ENCODE measurements at places on chromosomes 7 and 10.
A peak's percentile ranks its signal among the peaks of the same experiment; 100 is the strongest.

DNA sequence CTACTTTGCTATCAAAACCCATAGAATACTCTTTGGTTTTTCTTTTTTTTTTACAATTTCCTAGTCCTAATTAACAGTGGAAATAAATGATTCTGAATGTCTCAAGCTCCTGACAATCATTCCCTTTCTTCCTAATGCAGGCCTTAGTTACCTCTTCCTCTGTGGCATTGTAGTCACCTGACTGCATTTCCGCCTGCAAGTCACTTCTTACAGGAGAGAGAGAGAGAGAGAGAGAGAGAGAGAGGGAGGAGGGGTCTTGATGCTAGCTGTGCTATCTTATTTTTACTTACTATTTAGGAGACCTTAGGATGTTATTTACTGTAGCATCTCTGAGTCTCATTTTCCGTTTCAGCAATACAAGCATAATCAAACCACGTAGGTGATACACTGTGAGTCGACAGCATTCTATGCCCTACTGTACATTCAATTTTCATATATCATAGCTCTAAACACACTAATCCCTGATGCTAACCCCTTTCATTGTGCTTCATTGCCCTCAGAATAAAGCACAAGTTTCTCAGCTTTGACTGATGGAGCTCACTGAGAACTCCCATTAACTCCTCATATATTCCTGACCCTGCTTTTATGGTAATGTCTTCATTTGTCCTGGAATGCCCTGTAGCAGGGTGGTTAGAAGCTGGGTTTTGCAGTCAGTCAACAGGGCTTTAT lies 1237.3 kb downstream of the XPNPEP1 start:
- DNase-seq, result no peak

GRCh38 chr10:119207713-119208552 lies 562 bp downstream of the GRK5 start:
- DNase-seq, result no peak

DNA sequence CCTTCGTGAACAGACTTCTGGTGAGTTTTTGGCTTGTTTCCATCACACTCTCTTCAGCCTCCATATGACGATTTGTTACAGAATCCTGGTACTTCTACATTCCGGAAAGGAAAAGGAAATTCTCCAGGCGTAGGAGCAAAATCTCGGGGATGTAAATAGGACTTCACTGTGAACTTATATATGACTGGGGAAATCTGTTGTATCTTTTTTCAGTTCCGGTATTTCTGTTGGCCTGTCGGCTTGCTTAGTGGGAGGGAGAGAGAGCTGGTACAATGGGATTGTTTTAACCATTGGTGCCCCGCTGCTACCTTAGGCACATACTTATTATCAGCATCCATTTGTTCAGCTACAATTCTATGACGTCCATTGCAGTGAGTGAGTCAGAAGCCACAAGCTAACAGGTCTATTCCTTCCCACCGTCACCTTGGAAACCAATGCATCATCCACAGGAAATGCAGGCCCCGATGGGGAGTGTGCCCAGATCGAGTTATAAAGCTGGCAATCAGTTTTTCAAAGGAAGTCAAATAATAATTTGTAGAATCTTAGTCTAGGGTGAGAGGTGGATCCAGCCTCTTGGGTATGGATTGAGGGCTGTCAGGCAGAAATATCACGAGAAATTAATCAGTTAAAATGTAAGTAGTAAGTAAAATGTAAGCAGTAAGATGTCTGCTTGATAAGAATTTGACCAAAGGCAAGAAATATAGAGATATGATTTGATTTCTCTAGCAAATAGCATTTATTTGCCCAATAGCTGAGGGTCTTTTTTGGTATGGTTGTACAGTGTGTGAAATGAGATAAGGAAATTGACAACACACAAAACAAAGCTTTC lies 92.0 kb upstream of the MKLN1 start:
- peak; percentile 63 for DNase-seq

DNA sequence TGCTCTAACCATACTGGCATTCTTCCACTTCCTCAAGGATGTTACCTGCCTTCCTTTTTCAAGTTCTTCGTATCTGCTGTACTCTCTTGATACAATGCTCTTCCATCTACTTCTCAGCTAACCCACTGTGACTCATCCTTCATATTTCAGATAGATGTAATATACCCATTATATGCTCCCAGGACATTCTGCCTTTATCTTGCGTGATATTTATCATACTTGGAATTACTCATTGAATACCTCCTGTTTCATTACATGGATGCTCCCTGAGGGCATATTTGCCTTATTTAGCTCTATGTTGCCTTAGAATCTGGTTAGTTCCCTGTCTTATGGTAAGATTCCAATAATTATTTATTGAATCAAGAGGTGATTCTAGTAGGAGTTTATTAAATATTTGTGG lies 706.4 kb downstream of the SORCS3 start:
- DNase-seq, result no peak

- DNase-seq, result no peak
These were observed 312.6 kb downstream of the PTPRN2 start for GRCh38 chr7:158274996-158275395.

- DNase-seq, result no peak
These were observed 398.0 kb downstream of the NXPH1 start for GRCh38 chr7:8831376-8831775.

DNA sequence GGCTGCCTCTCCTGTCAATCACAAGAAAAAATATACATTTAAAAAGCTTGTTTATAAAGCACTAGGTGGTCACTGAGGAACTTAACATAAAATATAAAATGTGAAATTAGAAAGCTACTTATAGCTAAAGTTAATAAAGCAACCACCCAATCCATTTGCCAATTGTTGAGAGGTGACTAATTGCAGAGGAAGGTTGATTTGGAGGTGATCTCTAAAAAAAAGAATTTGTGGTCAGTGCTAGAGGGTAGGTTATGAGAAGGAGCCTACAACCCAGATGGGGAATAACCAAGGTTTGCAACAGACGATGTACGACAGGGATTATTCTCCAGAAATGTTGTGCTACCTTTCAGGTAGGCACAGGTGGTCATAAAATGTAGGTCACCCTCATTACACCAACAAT lies 444.2 kb upstream of the C7orf33 start:
- no peak for DNase-seq

DNA sequence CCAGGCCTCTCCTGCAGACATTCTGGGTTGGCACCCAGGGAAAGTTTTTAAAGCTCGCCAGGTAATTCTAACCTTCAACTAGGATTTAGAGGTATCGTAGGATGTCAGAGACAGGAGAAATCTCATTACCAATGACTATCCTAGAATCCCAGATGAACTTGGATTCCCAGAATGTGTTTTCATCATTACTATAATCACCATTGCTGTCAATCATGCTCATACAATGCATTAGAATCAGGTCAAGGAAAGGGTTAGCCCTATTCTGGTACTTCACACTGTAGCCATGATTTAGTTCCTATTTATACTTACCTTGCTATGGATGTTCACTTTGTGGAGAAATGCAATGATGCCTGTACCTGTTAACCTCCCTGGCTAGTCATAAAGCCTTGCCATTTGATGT lies 67.0 kb upstream of the GPR158 start:
- DNase-seq, result no peak

GRCh38 chr10:128001363-128001745 lies 94.5 kb downstream of the PTPRE start:
- DNase-seq, result no peak

GRCh38 chr10:48462482-48463020 lies 142.3 kb downstream of the ARHGAP22 start:
- no peak for DNase-seq

DNA sequence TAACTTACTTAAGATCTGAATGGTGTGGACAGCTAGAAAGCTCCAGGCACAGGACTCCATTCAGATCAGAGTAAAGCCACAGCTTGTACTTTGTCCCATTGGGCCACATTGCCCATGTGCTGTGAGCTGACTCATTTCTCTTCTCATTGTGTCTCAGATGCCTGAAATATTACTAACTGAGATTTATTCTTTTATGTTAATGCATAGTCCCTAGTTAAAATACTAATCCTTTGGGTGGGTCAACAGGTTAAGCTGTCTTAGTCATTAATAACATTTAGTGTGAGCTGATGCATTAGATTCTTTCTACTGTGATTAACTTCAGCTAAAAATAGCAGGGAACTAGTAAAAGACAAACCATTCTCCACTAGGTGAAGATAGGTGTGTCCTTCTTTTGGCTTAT lies 104.7 kb upstream of the ARMC3 start:
- DNase-seq, result no peak

DNA sequence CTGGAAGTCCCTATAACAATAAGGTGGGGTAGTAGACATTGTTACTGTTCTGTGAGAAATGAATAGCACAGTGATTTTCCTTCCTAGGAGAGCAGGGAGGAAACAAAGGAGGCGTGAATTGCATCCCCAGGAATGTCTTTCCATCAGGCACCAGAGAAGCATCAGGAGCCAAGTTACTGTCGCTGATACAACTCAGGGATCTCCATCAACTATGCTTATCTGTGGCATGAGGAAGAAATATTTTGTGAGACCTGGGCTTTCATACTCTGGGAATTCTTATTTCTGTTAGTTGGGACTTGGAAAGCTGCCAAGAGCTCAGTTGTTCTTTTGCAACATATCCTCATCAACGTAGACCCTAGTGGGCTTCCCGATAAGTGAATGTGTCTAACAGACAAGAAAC lies 622.3 kb downstream of the SUGCT start:
- DNase-seq, result no peak

GRCh38 chr7:32289651-32290414 lies 200.3 kb downstream of the LSM5 start:
- no peak for DNase-seq

- DNase-seq, result no peak
These were observed at the start of gene DENND2A for GRCh38 chr7:140640727-140641523. Gene DENND2A (minus strand): TSS chr7:140640813. CDS start chr7:140602397, 38,416 bp downstream.

DNA sequence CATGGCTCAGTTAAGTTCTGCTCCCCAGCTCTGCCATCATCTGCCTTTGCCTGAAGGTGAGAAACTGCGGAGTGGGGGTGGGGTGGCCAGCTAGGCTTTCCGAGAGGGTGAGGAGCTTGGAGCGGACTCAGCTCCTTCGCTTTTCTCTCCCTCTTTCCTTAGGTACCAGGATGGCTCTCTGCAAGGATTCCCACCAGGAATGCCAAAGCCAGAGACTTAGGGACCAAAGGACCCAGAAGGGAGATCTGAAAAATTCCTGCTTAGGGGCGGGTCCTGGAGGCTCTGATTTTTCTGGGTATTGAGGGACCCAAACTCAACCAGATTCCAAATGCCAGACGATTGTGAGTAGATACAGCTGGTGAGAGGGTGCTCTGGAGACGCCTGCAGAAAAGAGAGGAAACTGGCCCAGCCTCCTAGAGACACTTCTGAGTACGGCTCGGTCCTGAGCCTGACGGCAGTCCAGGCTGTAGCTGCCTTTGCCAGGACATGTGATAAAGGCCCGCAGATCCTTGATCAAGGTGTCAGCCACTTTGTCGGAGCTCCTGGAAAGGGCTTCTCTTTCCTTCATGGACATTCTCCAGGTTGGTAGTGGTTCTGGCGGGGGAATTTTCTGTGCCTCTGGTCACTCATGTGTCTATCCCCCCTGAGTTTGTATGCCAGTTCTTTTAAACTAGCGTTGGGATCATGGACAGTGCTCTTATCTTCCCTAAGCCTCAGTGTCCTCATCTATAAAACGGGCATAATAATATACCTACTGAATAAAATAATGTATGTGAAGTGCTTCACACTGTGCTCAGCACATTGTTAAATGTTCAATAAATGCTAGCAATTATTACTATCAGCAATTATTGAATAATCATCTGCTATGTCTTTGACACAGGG lies 42.5 kb upstream of the BTRC start:
- DNase-seq, result no peak

All from HS-27A (cell line).